ENCODE measurements at places on chromosomes 6 and 20. TPM values are rescaled to one million over a fixed set of nuclear protein-coding genes. Genes with fewer than 3 reads are reported as not detected.

DNA sequence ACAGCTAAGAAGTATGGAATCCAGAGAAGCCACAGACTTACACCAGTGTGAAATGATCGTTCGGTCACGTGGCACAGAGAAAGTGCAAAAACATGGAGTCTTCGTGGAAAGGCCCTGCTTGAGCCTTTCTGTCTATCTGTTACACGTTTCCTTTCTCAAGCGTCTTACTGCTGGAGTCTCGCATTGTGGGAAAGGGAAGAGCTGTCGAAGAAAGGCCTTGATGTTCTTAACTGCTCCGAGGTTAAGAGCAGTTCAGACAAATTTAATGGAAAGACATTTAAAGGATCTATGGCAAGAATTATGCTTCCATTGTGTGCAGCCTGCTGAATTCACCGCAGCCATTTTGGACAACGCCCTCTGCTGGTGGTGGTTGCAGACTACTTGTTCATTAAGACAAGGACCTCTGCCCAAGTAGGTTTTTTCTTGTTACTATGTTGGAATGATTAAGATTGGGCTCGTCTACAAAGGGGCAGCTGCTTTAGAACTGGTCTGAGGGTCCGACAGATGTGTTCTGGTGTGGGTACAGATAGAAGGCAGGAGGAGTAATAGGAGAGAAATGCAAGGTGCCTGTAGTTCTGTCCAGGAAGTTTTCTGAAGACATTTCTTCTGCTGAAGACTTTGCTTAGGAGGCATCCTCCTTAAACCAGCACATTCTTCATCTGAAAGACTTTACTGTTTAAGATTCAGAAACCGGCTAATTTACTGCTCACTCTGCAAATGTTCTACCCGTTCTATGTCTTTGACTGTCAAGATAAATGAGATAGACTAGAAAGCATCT lies 24.7 kb upstream of the CCN6 start:
- DNase-seq, result no peak

DNA sequence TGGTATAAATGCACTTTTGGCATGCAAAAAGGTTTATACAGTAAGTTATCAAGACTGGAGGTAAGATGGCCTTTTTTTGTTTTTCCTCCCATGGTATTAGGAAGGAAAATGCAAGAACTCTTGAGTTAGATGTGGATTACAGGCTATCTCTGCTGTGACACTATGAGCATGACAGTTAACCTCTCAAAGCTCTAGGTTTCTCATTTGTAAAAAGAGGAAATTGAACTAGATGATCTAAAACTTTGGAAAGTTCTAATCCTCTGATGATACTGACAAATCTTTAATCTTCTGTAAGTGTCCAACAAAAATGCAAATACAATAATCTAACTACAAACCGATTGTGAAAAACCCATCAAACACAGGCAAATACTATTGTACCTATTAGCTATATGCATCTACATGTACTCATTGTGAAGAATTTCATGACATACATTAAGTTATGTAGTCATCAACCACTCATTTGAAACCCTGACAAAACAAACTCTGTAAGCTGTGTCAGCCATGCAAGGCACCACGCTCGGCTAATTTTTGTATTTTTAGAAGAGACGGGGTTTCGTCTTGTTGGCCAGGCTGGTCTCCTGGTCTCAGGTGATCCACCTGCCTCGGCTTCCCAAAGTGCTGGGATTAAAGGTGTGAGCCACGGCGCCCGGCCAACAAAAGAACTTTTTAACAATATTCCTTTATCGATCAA lies 4.2 kb downstream of the CDK19 start:
- DNase-seq, result no peak

Gene NTSR1
- polyA plus RNA-seq, result 0.01 TPM

- DNase-seq, result no peak
Observed at GRCh38 chr6:36650848-36651478, 27.6 kb upstream of the CDKN1A start.

GRCh38 chr6:93218096-93218495 lies 201.3 kb downstream of the EPHA7 start:
- no peak for DNase-seq

DNA sequence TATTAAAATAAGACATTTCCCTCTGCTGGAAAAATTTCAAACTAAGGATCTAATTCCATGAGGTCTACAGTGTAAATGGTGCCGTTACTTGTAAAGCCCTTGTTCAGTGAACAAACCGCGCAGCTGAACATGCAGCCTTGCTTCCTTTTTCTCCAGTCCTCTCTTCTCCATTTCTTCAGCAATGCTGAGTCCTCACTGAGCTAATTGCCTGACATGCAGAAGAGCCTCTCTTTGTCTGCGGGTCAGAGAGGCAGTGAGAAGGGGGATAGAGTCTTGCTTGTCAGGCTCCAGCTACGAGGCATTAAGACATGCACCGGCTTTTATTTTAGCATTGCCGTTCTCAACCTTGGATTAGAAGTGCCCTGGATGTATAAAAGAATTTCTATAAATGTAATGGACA lies 25.7 kb downstream of the ZDHHC14 start:
- DNase-seq, result no peak

Gene MCCD1
- not detected for polyA plus RNA-seq

DNA sequence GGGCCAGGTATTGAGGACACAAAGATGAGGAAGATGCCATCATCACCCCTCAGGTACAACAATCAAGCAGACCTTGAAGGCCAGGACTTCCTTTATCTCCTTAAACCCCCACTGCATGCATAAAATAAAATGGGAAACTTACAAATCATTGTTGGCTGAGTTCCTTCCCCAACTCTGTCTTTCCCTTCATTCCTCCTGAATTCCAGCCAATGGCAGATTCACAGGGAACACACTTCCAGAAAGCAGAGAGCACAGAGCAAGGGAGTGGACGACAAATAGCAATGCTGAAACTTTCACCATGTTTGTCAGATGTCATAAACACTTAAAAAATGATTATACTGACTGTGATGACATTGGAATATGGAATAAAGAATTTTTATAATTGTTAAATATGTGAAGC lies 37.3 kb upstream of the NXT1 start:
- no peak for DNase-seq

DNA sequence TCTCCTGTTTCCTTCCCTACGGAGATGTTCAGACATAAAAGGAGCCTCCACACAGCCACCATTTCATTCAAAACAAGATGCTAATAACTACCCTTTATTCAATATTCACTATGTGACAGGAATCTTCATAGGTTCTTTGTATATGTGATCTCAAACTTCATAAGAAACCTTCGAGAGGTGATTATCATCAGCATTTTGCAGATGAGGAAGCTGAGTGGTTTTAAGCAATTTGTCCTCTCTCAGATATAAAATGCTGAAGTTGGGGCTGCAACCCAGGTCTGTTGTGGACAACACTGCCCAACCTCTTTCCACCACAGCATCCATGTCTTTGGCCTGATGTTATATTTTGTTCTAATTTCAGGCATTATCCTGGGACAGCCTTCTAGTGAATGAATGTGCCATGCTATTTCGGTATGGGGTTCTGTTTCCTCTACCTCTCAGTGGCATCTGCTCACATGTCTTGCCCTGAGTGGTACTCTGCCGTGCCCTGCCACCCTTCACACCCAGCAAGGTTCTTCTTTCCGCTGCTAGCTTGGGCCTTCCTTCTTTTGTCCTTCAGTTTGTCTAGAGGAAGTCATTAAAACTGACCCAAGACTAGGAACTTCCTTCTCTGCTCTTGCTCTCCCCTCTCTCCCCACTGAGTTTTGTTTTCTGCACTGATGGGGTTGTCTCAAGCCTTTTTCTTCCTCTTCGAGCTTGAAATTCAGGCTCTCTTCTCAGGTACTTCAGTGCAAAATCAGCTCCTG lies 300.9 kb upstream of the PRDM1 start:
- no peak for DNase-seq

Gene CDSN
- not detected for polyA plus RNA-seq

DNA sequence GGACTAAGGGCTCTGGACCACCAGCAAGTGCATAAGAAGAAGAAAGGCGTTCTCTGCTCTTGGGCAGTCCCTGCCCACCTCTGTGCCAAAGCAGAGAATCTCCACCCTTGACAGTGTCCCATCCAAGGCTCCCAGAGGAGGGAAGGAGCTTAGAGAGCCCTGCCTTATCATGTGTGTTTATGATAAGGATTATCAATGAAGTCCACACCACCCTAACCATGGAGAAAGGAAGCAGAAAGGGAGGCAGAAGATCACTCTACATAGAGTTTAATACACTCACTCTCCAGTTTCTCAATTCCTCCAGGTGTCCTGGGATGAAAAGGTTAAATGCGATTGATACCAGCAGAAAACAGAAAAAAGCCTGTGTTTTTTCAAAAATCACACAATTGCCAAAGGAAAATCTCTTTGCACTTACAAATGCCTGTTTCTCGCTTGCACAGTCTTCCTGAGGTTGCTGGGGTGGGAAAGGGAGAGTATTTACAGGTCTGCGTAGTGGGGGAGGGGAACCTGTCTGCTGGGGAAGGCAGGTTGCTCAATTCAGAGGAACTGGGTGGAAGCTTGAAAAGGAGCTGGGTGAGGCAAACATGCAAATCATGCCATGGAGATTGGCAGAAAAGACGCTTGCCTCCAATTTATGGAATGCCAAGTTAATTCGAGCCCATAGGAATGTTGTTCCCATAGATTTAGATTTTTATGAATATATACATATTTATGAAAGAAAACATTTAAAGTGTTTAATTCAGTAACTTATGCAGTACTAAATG lies 104.0 kb downstream of the EYA2 start:
- DNase-seq, result no peak

Gene CST7
- polyA plus RNA-seq, result 0.09 TPM

GRCh38 chr6:141829566-141830360 lies 303.0 kb upstream of the GJE1 start:
- DNase-seq, result no peak

DNA sequence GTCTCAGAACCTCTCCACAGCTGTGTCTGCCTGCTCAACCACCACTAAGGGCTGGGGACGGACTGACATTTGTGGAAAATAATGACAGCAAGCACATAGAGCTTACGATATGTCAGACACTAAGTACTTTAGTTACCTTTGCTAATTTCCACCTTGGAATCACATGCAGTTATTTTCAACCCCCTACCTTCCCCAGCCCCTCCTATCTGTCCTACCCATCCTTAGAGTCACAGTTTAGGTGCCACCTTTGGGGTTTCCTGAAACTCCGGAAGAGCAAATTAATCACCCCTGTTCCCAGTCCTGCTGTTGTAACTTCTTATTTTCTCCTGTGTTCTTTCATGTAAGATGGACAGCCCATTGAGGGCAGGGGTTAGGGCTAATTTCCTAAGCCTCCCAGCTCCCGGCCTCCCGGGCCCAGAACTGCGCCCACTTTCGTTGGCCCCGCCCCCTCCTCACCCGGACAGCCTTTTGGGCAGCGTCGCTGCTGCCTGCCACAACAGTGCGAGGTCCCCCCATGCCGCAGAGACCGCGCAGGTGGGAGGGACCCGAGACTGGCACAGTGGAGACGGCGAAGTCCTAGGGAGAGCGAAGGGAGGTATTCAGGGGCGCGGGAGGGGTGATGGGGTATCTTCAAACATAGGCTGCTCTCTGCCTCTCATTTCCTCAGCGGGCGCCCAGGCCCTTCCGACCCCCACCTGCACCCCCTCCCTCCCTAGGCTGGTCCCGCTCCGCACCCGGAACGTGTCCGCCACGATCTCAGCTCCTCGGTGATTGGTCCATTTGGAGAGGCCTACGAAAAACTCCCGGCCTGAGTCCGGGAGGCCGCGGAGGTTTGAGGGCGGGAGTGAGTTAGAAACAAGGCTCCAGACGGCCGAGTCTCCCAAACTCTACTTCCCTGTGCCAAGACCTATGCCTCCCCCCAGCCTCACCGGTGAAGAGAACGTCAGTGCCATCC lies 1.1 kb downstream of the DDAH2 start:
- no peak for DNase-seq

Gene AURKA
- 40.4 TPM for polyA plus RNA-seq

Gene TTBK1
- not detected for polyA plus RNA-seq

DNA sequence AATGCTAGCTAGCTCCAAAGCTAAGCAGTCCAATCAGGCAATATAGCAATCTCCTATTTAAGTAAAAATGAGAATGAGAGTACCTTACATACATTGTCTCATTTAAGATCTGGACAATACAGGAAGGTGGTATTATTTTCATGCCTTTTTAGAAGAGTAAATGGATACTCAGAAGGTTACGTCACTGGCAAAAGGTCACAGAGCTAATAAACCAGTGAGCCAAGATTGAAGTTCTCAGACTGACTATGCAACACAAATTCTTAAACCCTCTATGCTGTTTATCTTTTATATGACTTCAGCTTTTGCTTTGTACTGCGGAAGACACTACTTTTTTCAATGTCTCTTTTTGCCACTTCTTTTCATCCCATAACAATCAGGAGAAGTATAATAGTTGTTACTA lies 135.2 kb upstream of the PRL start:
- no peak for DNase-seq

GRCh38 chr20:58146081-58146745 lies 82.2 kb downstream of the ANKRD60 start:
- no peak for DNase-seq

DNA sequence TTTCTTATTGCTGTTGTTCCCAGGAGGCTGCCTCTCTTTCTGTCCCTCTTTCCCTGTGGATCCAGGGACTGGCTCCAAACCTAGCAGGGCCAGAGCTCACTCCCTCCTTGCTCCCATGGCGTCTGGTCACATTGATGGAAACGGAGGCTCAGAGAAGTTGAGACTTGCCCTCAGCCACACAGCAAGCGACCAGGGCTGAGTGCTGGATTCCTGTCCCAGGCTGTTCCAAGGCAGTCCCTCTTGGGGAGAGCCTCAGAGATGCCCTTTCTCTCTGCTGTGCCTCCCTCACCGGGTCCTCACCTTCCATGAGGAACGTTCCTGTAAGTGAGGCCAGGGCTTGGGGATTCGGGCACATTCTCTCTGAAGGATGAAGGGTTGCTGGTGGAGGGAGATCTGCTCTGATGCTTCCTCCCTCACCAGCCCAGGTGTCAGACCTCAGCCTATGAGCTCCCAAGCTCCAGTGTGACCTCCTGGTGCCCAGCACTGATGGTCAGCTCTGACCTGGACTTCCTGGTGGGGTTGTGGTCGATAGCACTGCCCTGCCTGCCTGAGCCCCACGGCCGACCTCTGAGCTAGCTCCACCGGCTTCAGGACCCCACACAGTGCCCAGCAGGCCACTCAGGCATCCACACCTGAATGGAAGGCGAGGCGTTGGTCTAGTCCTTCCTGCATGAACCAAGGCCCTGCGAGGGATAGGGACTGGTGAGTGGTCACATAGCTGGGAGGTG lies 26.8 kb downstream of the SUN5 start:
- DNase-seq, result no peak

GRCh38 chr6:36851149-36851614 lies 11.9 kb upstream of the CPNE5 start:
- peak; percentile 58 for DNase-seq

Gene LRRC73
- polyA plus RNA-seq, result 0.15 TPM

DNA sequence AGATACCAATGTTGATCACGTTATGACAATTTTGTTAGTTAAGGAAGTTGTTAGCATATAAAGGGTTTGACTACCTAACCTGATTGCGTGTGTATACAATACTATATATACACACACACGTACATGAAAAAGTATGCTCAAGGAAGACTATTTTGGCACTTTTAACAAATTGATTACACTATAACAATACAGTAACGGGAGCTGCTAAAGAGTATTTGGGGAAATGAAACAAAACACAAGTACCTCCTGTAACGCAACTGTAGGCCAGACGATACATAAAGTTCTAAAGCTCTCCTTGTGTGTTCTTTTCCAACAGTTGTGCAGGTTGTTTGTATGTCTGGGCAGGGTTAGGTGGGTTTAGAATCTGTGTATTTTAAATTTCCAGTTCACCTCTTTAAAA lies 98.7 kb downstream of the PLEKHG1 start:
- DNase-seq, result no peak

- DNase-seq, result peak; percentile 60
Observed at GRCh38 chr20:45835825-45836224, 2.2 kb downstream of the SNX21 start.

Gene ESR1
- polyA plus RNA-seq, result not detected

Gene EYS
- polyA plus RNA-seq, result 0.04 TPM

Gene CSNK2B
- 94.9 TPM for polyA plus RNA-seq

Gene LGSN
- polyA plus RNA-seq, result not detected

Gene RPN2
- polyA plus RNA-seq, result 834 TPM

Gene HTR1E
- polyA plus RNA-seq, result not detected

Measured in BJ (cell line).